ENCODE measurements at places on chromosomes 2 and 18.

DNA sequence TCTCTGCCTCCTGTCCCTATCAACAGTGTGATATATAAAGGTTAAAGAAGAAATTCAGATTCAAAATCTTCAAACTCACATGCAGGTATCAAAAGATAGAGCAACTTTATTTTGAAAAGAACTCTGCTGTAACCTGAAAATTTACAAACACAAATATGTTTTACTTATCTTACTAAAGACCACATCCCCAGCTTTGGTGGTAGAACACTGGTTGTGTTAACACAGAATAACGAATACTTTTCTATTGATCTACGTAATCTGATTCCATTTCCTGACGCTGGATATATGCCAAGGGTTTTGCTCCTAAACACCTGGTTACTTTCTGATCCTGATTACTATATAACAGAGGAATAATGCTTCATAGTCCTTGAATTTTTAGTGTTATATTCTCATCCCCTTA, 23.1 kb upstream of the SLC39A10 start:
- no peak for DNase-seq

GRCh38 chr18:58041633-58042032, 2.4 kb upstream of the NEDD4L start:
- DNase-seq, result no peak

GRCh38 chr18:36169938-36170337, 17.4 kb upstream of the MOCOS start:
- no peak for DNase-seq

DNA sequence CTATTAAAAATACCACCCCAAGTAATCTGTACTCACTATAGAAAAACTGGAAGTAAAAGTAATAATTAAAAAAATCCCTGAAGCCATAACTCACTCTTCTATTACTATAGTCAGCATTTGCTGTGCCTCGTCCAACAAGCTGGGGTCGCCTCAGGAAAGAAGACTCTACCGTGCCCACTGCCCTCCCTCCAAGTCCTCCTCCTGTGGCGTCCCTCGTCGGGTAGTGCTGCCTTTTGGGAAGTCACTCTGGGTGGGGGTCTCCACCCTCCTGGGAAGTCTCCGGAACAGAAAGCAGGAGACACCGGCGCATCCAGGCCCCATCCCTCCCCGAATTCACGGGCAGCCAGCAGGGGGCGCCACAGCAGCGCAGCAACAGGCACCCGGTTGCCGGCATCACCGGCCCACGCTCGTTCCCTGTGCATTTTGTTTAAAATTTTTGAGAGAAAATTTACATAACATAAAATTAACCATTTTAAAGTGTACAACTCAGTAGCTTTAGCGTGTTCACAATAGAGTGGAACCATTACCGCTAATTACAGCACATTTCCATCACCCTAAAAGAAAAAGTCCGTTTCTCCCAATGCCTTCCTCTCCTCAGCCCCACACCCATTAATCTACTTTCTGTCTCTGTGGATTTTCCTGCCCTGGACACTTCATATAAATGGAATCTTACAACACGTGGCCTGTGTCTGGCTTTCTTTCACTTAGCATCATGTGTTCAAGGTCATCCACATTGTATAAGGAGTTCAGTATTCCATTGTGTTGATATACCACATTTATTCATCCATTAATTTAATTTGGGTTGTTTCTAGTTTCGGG, 62.2 kb downstream of the ADNP2 start:
- peak; percentile 61 for DNase-seq

DNA sequence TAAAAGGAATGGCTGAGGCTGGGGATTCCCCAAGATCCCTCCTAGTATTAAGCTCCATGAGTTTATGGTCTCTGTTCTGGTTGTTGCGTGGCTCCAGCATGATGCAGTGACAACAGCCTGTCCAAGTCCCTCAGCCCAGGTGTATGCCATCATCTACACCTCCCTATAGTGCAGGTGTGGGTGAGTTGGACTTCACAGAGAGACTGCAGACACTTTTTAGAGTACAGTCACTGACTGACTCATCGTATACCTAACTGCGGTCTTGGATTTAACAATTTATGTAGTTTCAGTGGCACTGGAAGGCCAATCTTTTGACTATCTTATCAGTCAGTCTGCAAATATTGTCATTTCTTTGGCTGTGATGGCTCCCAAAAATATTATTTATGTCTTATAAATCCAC, 415.0 kb downstream of the TMX3 start:
- DNase-seq, result no peak

DNA sequence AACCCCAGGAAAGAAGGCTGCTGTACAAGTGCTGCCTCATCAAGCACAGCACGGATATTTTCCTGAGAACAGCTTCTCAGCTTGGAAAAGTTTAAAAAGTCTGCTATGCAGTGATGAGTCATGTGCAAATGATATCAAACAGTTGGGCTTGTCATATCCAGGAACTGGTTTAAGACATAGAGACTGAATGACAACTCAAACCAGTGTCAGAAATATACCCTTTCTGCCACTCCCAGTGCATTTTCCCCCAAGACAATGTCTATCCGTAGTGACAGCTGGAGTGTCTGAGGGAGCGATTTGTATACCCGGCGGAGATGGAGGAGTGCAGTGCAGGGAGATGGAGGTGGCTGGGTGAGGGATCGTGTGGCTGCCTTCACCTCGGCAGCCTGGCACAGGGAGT, 28.2 kb downstream of the SOX11 start:
- no peak for DNase-seq
